Stimulated activated CD8-positive, alpha-beta memory T cell treated with anti-CD3 and anti-CD28 coated beads, Interleukin-15, amount 100 ng/mL, for 24 hours (primary cell): ENCODE measurements at places on chromosomes 12 and 14.
A peak's percentile ranks its signal among the peaks of the same experiment; 100 is the strongest.

DNA sequence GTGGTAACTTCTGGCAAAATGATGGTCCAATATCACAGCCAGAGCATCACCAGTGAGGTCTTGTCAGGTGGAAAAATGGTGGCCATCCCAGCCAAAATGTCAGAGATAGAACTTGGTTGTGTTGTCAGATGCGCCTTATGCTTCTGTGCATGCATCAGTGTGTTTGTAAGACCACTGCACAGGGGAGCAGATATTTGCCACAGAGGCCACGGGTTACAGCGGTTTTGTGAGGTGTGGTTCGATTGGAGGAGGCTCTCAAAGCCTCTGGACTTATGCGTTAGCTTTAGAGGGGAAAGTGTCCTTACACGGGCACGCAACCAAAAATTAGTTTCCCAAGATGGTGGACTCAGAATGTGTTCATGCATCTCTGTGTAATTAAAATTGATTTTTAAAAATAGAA, 243.8 kb downstream of the ADGRD1 start:
- no peak for DNase-seq

DNA sequence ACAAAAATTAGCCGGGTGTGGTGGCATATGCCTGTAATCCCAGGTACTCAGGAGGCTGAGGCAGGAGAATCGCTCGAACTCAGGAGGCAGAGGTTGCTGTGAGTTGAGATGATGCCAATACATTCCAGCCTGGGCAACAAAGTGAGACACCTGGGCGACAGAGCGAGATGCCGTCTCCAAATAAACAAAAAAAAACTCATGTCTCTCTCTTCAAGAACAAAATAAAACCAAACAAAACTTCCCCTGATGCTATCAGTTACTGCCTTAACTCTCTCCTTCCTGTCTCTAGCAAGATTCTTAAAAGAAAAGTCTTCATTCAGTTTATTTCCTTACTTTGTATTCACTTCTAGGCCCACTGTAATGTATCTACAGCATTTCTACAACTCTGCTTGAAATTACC, 20.8 kb downstream of the KLHL28 start:
- DNase-seq = no peak

DNA sequence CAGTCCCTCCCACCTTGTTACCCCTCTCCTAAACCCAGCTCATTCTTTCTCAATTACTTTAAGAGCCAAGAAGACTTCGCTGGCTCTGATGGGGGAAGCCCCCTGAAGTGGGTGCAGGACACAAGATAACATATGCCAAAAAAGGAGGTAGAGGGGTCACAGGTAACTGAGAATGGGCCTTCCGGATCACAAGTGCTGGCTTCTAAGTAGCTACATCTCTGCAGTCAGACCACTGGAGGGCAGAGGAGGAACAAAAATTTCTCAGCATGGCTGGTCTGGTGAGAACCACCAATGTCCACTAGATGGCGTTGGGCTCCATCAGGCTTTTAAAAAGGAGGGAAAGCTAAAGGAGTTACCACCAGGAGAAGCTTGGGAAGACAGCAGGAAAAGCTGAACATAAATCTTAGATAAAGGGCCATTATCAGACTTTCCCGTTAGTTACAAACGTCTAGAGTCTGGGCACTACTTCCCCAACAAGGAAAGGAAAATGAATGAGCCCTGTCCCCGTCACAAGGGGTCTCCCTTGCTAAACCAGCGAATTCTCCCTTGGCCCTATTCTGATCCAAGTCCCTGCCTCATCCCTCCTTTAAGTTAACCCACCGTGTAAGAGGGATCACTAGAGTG, 11.6 kb upstream of the CDH24 start:
- DNase-seq = no peak

- no peak for DNase-seq
These were observed 43.3 kb downstream of the SFSWAP start for GRCh38 chr12:131754184-131754583.

- DNase-seq = no peak
These were observed 45.6 kb upstream of the CRY1 start for GRCh38 chr12:107138990-107139389.

DNA sequence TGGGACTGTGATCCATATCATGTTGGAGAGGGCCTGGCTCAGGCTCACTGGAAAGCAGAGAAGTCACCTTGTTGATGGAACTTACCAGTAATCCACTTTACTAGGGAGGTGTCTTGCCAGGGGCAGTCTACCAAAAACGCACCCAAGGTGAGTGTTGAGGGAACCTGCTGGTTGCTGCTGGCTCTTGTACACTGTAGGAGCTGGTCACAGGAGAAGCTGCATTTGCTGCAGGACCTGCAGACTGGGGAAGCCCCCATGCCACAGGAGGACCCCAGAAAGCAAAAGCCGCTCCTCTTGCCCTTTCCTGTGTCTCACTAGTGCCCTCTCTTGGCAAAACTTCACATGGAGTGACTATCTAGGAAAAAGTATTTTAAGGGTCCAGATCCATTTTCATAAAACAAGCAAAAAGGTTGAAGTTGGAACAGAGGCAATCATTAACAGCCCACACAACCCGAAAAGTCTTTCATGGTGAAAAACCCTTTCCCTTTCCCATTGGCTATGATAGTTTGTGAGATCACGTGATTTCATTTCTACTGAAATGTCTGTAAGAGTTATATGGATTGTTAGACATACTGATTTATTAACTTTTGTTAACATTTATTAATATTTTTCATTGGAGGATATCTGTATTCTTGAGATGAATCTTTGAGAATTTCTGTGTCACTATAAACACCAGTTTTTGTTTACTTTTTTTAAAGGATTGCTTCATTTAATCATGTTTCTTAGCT, 59.2 kb downstream of the RASSF8 start:
- DNase-seq = no peak

- no peak for DNase-seq
These were observed 23.7 kb upstream of the AEBP2 start for GRCh38 chr12:19415563-19415962.

DNA sequence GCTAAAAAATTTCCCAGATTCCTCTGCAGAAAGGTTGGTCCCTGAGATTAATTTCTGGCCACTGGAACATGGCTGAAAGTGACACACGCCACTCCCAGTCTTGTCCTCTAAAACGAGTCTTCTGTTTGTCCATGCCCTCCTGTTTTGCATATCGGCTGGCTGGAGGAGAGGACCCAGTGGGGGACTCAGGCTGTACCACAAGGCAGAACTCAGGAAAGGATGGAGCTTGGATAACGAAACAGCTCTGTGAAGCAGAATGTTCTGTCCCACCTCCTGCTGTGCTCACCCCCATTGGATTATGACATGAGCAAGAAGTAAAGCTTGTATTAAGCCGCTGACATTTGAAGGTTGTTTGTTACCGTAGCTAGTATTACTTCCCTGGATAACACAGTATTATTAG, 856.2 kb downstream of the BCL11B start:
- no peak for DNase-seq

DNA sequence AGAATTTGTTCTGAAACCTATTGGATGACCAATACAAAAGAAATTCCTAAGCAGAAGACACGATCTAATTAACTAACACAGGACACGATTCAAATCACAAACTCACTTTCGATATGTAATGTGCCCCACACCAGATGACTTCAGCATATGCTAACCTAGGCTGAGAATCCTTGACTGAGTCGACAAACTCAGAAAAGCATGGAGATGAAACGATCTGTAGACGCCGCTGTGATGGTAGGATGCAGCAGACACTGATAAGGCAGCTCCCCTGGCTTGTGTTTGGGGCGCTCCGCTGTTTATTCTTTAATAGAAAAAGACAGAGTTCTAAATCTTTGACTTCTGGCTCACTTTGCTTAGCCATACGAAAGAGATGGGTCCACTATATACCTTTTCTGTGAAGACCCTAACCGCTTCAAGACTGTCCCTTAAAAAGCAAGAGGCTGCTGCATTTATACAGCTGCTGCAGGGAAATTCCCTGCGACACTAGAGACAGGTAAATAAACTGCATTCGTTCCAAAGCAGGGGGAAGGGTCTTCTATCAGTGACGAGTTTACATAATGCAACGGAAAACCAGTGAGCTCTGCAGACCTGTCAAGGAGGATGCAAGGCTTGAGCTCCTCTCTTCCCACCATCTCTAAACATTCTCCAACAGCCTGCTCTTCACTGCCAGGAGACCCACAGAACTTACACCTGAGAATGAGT, 929 bp downstream of the CHD8 start:
- no peak for DNase-seq

DNA sequence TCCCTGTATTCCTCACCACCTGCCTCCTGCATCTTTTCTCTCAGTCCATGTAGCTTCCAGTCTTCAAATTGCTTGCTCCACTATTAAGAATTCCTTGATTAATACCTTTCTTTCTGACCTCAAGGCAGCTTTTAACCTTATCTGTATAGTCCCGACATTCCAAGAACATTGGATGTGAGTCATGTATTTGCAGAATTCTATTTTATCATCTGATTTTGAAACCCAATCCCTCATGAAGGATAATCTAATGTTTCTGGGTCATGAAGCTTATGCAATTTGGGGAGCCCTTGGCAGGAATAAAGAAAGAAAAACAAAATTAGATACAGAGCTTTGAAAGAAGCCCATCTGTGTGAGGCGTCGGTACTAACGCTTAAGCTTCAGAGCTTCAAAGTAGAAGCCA, 63.4 kb upstream of the CCND2 start:
- DNase-seq = no peak

GRCh38 chr12:70646850-70647249, 9.6 kb upstream of the PTPRB start:
- no peak for DNase-seq

GRCh38 chr14:91858536-91859275, 8.6 kb downstream of the TC2N start:
- no peak for DNase-seq

GRCh38 chr14:23104591-23105347, at the start of gene CIROP:
Gene CIROP, minus strand, starts transcription at chr14:23104989. Its CDS starts 69 bp downstream, at chr14:23104920.
- no peak for DNase-seq

- peak; percentile 83 for DNase-seq
These were observed at the start of the genes AP5M1 and EXOC5 for GRCh38 chr14:57268161-57269069. Gene AP5M1, plus strand, starts transcription at chr14:57268971. Its CDS starts 344 bp downstream, at chr14:57269315. Gene EXOC5, minus strand, starts transcription at chr14:57268905. Its CDS starts 257 bp downstream, at chr14:57268648.

DNA sequence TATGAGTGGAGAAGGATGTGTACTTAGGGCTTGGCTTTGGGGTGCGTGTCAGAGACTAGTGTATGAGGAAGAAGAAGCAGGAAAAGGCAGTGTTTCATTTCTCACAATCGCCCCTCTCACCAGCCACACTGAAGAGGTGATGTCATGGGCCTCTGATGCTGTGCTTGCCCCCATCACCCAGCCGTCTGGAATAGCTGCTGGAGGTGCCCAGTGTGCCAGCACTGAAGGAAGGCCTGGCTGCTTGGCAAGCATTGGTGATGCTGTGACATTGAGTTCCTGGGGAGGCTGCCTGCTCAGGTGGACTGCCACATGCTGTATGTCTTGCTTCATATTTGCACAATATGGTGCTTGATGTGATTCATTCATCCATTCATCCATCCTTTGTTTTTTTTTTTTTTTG, 56.2 kb downstream of the CRADD start:
- no peak for DNase-seq

DNA sequence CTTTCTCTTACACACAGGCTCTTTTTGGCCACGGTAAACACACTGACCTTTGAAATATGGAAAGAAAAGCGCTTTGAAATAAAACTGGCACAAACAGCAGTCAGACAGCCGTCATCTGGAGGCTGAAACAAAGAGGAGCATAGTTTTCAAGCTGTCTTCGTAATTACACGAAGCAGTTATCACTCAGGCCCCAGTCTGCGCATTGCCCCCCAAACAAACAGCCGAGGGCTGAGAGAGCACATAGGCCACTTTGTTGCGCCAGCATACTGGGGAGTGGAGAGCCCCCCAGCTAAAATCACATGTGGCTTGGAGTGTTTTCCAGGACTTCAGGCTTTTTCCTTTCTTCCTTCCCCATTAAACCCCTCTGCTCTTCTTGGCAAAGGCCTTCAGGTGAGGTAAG, 142.9 kb upstream of the BTG1 start:
- no peak for DNase-seq

- no peak for DNase-seq
These were observed 33.7 kb upstream of the A2M start for GRCh38 chr12:9149372-9149771.

DNA sequence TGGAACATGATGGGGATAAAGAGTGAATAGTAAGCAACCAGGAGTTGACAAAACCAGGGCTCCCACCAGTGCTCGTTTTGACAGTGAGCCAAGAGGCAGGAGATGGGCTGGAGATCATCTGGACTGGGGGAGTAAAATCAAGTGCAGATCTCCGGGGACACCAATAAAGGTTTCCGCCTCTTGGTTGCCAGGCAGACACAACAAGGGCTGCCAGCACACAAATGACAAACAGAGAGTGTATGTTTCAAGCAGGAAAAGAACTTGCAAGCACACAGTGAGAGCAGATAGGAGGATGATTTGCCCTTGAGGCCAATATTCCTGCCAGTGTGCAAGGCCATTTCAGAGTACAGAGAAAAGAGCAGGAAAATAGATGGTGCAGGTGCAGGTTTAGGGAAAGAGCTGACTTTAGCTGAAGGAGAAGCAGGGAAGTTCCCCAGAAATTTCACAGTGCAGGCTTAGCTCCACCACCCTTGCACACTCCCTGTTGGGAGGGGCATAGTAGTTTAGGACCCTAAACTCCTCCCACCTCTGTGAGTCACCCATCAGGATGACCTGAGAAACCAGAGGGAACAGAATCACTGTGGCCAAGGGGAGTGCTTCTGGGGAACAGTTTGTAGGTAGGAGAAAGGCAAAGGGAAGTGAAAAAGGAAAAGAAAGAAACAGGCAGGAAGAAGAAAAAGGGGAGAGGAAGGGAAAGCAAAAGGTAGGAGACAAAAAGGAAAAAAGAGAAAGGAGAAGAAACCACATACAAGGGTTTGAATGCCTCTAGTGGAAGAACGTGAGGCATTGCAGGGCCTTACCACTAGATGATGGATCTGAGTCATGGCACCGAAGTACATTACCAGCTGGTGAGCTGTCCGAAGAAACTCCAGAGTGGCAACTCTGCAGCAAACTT, 404.4 kb downstream of the SLC6A15 start:
- DNase-seq = no peak

GRCh38 chr14:31828946-31829868, 247.9 kb upstream of the ARHGAP5 start:
- no peak for DNase-seq

GRCh38 chr12:132803888-132804287, 24.8 kb downstream of the GOLGA3 start:
- DNase-seq = no peak

GRCh38 chr14:95374239-95374997, 54.7 kb upstream of the CLMN start:
- no peak for DNase-seq

- DNase-seq = no peak
These were observed 54.6 kb downstream of the CDC42BPB start for GRCh38 chr14:103002578-103003350.

GRCh38 chr12:123250471-123251383, 17.5 kb downstream of the MTRFR start:
- no peak for DNase-seq

- DNase-seq = no peak
These were observed 28.0 kb downstream of the ITGA7 start for GRCh38 chr12:55679691-55680090.

DNA sequence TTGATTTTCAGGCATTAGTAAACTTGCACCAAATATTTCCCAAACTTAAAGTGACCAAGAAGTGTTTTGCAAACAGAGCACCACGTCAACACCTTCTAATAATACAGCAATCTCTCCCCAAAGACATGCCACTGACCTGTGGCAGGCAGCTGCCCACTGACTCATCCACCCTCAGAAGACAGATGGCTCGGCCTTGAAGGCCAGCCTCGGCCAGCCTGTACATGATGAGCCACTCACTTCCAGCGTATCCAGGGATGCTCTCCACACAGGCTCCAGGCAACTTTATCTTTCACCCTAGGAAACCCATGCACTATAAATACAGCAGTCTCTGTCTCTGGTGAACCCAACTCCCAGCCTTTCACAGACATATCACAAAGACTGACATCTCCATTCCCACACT, 62.7 kb downstream of the TUNAR start:
- DNase-seq = no peak

- no peak for DNase-seq
These were observed 641 bp downstream of the LRRC43 start for GRCh38 chr12:122183588-122183940.
